ENCODE measurements at places on chromosomes 6 and 20.

DNA sequence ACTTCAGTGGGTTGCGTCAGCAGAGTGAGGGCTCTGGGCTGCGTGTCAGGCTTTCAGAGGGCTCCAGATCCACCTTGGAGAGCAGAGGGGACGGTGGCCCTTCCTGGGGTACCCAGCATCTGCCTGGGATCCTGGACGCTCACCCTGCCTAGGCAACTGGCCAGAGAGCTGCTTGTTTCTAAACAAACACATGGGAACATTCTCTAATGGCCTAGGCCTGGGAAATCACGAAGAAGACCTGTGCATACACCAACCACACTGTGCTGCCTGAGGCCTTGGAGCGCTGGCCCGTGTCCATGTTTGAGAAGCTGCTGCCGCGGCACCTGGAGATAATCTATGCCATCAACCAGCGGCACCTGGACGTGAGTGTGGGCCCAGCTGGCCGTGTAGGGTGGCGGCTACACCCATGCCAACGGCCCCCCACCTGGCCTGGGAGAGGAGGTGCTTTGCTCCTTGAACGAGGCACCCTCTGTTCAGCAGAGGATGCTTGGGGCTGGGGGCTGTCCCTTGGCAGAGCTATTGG is 32.2 kb downstream of the PYGB start:
- no peak for DNase-seq

GRCh38 chr6:44567406-44567805 is 179.9 kb downstream of the CDC5L start:
- no peak for DNase-seq

- no peak for DNase-seq
These were observed 82.5 kb upstream of the BHLHE23 start for GRCh38 chr20:63089051-63089907.

DNA sequence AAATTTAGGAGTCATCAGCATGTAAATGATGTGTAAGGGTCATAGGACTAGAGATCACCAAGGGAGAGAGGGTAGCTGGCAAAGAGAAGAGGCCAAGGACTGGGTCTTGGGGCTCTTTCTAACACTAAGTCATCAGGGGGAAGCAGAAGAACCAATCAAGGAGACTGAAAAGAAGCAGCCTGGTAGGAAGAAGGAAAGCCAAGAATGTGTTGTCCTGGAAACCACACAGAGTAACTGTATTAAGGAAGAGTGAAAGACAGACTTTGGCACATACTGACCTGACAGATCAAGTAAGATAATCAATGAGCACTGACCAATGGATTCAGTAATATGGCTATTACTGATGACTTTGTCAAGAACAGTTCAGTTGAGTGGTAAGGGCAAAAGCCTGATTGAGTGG is 42.3 kb upstream of the LAMA4 start:
- no peak for DNase-seq

DNA sequence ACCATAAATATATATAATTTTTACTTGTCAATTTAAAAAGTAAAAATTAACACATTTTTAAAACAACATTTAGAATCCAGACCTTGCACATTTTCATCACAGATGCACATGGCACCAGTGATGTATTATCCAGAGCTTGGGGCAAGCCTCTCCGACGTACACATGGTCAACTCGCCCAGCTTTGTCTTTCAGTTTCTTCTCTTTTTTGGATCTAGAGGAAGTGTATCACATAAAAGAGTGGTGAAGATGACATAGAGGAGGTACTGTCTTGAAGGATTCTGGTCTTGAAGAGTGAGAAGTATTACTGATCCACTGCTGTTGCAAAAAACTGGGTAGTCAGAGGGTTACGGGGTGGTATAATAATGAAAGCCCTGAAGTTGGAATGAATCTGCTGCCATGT is 46.9 kb upstream of the TAB2 start:
- DNase-seq, result no peak
